NCI-H510A treated with DMSO at 0.1 percent for 48 hours (cell line): ENCODE measurements at places on chromosomes 7 and 10.
A peak's percentile ranks its signal among the peaks of the same experiment; 100 is the strongest.

DNA sequence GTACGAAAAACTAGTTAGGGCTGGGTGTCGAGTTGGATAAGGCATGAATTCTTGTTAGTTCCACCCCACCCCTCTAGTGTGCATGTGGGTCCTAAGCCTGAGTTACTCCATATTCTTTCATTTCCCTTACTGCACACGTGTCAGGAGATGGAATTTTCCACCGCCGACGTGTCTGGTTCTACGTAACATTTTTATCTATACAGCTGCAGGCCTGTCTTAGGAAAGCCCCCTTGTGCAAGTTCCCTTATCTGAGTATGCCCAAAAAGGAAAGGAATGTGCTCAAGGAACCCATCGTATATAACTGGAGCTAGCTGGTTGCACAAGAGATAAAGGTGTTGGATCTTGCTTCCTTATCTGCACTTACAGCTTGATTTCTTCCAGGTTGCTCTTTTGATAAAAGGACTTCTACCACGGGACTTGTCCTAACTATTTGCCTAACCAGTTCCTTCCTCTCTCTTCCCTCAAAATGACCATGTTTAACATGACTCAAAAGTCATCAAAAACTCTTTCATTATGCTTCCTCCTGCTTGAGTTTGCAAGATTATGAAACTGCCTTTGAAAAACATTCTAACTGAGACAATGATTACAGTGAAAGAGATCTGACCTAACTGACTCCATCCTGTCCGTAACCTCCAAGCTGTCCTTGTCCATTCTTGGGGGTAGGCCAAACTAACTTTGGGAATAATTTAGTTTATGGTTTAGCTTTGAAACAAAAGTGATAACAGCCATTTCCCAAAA is 181.4 kb downstream of the AKR1D1 start:
- DNase-seq, result no peak

DNA sequence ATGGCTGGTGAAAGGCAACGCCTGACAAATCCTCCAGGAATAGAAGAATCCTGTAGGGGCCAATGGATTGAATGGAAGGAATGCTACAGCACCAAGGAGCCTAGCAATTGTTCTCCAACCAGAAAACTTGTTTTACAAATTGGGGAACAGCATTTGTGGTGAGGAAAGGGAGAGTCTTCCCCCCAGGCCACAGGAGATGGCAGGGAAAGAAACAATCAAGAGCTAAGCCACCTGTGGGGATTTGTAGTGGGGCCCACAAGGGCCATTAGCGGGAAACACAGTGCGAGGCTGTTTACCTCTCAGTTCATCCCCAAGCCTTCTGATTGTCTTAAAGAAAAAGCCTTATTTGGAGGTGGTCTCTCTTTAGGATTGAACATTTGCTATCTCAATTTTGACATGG is 48.5 kb upstream of the KCNMA1 start:
- DNase-seq, result no peak

GRCh38 chr10:29099001-29099400 is 189.9 kb upstream of the LYZL1 start:
- no peak for DNase-seq

DNA sequence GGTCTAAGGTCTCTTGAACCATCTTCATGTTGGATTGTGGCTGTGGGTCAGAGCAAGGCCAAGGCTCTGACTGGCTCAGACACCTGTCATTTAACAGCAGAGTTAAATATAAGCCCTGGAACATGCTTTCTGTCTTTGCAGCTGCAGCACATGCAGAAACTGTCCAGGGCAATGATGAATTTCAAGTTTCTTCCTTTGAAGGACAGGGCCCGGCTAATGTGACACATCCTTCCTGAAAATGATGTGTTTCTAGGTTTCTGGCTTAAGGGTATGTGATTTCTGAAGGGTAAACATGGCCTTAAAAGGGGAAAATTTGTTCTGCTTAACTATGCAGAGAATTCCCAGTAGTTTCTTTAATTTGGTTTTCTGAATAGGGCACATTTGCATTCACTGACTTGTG is 34.0 kb upstream of the SLC35B4 start:
- no peak for DNase-seq

- DNase-seq, result no peak
These were observed 36.1 kb upstream of the ZNF138 start for GRCh38 chr7:64758151-64758550.

GRCh38 chr7:22697876-22698606 is 29.0 kb upstream of the IL6 start:
- no peak for DNase-seq

DNA sequence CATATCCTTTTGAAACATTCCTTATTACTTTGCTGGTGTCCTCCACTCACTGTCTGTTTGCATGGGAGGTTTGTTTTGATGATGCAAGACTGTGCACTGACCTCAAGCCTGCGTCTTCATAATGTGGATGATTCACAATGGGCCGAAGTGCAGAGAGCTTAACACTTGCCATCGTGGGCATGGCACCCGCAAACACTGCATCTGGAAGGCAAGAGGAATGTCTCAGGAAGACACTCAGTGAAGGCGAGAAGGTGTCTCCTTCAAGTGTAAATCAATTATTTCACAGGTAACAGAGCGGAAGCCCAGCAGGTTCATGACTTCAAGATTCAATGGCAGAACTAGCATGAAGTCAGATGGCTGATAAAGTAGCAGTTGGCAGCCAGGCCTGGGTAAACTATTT is 98.1 kb downstream of the DPY19L1 start:
- no peak for DNase-seq

DNA sequence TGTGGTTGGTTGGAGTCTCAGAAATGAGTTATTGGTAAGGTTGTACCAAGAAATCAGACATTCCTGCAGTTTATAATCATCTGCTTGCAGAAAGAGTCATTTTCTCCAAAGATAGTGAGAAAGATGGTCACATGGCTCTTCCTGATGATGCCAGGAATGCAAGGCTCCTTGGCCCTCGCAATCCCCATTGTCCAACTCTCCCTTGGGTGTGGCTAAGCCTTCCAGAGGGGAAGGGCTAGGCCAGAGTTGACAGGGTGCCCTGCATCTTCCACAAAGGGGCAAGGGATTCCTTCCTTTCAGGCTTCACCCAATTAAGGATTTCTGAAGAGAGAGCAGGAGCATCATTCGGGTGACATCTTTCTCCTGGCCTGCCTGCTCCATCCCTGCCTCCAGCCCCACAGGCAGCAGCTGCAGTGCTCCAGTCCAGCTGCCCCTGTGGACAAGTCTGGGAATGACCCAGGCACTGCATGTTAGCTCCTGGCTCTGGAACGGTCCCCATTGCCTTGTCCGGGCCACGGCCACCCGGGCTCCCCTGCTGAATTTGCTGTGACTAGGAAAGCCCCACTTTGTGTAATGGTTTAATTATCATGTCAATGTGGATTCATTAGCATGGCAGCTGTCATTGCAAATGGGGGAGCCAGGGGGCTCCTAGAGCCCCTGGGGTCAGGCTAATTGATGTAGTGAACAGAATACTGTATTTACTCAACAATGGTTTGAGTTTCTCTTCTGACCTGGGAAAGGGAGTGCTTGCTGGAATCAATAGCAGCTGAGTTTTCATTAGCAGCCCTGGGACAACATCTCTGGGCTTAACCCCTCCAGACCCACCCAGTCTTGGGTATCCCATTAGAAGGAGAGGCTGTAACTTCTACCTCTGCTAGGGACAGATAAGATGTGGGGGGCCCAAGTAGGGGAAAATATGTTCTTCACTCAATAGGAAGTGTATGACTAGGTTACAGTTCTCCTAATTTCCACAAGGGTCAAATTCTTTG is 112.6 kb upstream of the TBX20 start:
- no peak for DNase-seq

- DNase-seq, result no peak
These were observed 162.4 kb downstream of the AGMO start for GRCh38 chr7:15399441-15399840.

GRCh38 chr7:109284943-109285342 is 715.3 kb downstream of the DNAJB9 start:
- DNase-seq, result no peak

GRCh38 chr10:7085147-7085912 is 325.5 kb downstream of the SFMBT2 start:
- no peak for DNase-seq

GRCh38 chr7:15855525-15856109 is 169.1 kb upstream of the MEOX2 start:
- no peak for DNase-seq

DNA sequence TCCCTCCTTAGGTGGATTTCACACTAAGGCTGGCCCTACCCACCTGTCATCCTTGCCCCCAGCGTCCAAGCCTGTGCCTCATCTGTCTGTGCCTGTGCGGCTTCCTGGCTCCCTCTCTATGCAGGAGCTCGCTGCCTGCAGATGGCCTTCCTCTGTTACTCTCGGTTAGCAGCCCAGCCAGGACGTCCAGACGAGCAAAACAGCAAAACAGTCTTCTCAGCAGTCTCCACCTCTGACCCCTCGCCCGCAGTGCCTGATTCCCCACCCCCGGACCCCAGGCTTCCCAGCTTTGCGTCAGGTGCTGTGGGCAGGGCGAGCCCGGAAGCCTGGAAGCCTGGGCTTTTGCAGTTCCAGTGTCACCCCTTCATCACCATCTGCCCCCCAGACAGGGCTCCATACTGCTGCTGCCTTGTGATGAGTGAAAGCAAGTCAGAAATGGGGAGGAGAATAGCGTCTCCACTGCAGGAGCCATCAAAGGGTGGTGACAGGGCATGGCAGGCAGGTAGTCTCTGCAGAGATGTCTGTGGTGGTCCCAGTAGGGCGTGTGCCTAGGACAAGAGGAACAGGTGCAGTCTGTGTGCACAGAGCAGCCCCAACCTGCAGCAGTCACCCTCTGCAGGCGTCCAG is 88.5 kb downstream of the ADCY1 start:
- no peak for DNase-seq

- DNase-seq, result peak; percentile 92
These were observed 4.9 kb downstream of the COL17A1 start for GRCh38 chr10:104080762-104081161.

DNA sequence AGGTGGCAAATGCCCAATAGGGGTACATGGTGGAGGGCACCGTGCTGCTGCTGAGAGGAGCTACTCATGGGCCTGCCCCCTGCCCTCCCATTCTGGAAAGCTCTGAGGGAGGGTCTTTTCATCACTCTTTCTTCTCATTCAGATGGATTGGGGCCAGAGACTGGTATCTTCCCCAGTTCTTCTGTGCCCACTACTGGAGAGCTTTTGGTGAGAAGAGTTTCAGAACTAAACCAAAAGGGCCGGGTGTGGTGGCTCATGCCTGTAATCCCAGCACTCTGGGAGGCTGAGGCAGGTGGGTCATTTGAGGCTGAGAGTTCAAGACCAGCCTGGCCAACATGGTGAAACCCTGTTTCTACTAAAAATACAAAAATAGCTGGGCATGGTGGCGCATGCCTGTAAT is 12.5 kb downstream of the ADRA2A start:
- DNase-seq, result no peak
